ENCODE measurements at places on chromosomes 4 and X.
A peak's percentile ranks its signal among the peaks of the same experiment; 100 is the strongest.

DNA sequence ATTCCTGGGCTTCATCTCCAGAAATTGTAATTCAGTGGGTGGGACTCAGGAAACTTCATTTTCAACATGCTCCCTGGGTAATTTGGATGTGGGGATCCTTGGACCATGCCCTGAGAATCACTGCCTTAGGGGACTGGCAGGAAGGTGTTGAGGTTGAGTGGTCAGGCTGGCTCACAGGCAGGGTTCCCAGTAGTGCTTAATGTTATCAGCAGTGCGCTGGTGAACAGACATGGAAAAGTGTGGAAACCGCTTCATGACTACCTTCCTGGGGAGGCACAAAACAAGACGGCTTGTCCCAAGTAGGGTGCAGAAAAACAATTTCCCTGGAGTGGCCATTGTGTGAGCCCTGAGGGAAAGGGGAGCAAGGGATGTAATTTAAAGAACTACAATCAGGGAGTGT lies 31.4 kb downstream of the SUPT20HL1 start:
- no peak for DNase-seq

DNA sequence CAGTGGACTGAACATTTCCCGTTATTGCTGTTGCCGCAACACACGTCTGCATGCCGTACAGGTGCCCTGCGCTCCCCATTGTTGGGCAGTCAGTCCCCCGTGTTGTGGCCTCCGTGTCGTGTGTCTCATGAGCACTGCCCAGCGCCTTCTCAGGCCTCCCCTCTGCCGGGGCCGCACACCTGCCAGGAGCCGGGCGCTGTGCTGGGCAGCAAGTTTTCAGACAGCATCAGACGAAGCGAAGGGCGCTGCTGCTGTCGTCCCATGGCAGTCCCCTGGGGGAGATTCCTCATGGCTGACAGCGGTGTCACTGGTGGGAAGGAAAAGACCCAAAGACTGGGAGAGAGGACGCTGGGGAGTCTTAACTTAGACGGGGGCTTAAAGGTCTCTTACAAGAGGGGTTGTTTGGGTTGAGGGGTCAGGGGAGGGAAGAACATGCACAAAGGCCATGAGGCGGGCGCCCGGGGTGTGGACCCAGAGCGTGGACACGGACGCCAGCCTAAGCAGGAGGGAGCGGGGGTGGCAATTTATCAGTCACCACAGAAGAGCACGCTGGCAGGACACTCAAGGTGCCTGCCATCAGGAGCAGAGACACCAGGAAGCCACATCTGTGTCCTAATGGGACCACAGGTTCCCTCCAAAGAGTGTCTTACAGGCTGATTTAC lies 47.3 kb downstream of the RGS12 start:
- DNase-seq, result no peak

- no peak for DNase-seq
Observed at GRCh38 chr4:52568351-52568750, 90.8 kb downstream of the USP46 start.

DNA sequence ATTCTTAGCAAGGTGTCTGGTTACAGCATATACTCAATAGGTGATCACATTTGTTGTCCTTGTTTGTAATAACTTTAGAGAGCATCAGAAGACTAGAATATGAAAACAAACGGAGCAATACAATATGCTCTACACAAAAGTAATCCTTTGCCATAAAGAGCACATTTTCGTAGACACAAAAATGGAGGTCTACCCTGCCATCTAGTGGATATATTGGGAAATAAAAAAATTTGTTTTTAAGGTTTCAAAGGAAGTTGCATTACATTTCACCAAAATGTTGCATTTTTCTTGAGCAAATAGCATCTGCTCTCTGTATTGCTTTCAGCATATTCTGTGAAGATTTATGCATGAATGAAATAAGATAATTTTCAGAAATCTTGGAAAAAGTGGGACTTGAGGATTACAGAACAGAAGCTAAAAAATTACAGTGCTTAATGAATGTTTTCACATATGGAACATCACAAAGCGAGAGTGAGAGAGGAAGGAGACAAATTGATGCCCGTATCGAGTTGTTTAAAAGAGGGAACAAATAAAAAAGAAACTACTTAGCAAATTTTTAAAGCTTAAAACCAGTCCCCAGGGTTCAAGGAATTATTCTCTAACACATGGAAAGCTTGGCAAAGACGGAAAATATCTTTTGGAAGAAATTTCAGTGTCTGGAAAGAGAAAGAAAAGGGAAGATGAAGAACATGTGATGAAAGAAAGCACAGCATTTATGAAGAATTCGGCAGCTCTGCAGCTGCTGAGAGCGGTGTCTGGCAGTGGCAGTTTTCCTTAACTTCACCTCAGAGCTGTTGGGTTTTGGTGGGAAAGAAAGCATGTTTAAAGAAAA lies 390.1 kb downstream of the ANKRD50 start:
- no peak for DNase-seq

DNA sequence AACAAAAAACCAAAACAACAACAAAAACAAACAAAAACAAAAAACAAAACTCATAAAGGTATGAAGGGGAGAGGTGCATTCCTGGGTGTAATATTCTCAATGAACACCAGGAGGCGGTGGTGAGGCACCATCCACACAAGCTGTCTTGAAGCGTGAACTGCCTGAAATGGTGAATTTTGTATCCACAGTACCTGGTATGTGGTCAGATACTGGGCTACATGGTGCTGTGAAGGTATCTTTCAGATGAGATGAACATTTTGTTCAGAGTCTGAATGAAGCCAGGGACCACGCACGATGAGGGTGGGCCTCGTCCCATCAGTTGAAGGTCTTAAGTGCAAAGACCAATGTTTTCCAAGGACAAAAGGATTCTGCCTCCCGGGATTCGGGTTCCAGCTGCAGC lies 58.5 kb downstream of the ASMT start:
- DNase-seq, result no peak

DNA sequence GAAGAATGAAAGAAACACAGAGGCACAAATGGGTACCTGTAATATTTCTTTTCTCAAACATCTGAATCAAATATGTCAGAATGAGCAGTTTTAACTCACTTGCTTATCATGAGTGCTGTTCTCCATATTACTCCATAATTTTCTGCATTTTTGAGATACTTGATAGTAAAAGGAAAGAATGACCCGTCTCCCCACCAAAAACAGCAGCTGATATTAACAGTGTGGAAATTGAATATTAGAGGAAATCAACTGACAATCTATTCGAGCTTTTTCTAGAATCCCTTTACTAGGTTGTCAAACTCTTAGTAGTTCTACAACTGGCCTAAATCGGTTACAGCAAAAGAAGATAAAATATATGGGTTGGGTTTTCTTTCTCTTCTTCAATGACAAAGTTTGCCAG lies 49.9 kb upstream of the HELT start:
- no peak for DNase-seq

- no peak for DNase-seq
Observed at GRCh38 chr4:13484749-13485221, 645 bp upstream of the RAB28 start.

GRCh38 chrX:154751203-154751668 lies 359 bp upstream of the GAB3 start:
- DNase-seq, result no peak

- no peak for DNase-seq
Observed at GRCh38 chrX:111352424-111352823, 59.6 kb downstream of the DCX start.

DNA sequence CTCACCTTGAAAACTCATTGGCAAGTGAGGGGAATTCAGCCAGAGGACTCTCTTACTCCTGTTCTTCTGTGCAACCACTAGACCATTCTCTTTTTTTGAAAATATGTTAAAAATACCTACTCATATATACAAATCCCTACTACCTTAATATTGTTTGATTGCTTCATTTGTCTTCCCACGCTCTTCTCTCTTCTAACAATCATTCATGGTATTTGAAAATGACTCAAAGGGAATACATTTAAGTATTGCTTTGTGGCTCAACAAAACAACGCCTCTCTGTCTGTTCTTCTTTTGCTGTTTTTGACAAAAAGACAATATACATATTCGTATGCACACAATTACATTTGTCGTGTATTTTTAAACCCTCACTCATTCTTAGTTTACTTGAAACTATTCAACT lies 589.4 kb downstream of the ANKRD50 start:
- DNase-seq, result no peak

DNA sequence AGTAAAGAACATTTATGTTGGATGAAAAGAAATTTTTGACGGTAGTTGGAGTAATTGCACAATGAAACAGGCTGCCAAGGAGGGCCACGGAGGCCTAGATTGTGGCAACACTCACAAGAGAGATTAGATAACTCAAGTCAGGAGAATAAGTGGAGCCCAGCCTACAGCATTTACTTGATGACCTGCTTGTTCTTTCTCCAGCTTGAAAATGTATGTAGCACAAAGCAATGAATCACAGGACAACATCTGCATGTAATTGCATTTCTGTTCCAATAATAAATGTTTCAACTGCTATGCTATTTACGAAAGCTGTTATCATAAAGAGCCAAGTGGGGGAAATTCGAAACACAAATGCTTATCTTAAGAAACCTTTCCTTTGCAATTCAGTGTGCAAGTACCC lies 221.2 kb upstream of the MID1 start:
- DNase-seq, result no peak

DNA sequence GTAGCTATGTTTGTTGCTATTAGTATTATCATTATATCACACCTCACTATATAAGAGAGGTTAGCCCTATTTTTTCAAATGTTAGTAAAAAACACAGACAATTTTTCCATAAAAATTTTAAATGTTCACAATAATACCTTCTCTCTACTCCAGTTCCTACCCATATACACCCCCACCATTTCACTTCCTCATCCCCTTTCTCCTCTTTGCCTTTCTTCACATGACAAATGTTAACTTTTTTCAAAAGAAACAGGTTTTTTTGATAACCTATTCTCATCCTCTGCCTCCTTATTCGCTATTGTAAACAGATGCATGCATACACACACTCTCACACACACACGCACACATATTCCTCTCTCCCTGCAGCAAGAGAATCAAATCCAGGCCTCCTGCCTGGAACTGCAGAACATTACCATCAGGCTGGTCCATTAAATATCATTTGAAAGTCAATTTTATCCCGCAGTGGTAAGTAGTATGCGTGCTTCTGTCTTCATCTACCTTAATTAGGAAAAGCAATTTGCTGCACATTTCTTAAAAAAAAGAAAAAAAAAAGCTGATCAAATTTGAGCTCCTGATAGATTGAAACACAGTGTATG lies 55.5 kb downstream of the MID1IP1 start:
- no peak for DNase-seq

DNA sequence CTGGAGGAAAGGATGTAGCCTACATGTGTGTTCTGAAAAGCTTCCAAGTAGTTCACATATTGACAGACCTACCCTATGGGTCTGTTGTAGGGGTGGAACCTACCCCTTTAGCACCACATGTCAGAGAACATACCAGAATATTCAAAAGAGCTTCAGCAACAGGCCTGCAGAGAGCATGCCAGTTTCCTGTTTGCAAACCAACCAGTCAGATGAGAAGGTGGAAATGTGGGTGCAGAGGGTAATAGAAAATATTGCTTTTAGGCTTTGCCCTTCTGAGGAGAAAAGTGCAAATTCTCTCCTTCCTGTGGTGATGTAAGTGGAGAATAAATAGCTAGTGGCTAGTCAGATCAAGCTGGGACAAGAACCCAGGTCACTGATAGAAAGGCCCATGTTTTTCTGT lies 16.4 kb downstream of the INTS6L start:
- DNase-seq, result no peak

DNA sequence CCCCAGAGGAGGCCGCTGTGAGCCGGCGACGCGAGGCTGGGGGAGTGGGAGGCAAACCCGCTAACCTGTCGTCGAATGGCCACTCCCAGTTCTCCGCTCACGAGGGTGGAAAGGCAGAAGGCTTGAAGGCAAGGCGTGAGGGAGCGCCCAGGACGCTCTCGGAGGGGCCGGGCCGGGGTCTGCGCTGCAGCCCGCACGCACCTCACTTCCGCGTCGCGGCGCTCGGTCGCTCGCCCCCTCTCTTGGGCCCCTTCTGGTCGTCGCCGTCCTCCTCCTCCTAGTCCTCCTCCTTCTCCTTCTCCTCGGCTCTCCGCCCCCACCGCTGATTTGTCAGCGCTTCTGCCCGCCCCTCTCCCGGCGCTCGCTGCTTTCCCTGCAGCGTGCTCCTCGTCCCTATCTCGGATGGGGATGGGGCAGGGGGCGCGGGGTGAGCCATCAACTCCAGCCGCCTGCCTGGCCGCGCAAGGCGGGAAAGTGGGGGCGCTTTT lies at the start of gene SNCA:
Gene SNCA, minus strand, starts transcription at position 265 of the 488 bp plus-strand sequence. CDS start 1,494 bp downstream, outside the sequence.
- no peak for DNase-seq

DNA sequence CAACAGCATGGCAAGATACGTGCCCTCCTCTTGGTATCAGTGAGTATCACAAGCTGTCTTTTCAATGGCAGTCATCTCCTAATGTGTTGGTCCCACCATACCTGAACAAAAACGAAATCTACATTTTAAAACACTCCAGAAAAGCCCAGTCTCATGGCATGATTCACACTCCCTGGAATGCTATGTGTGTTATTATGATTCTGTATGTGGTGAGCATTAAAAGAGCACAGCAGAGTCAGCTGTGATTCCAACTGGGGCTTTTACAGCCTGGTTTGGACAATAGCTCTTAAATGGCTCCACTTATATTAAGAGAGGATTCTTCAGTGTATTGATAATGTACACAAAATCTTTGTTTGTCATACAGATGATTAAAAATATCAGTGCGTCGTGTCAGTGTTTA lies 274.1 kb upstream of the GK2 start:
- DNase-seq, result no peak

GRCh38 chrX:46268412-46268811 lies 276.8 kb downstream of the ZNF674 start:
- DNase-seq, result no peak

GRCh38 chrX:149472625-149473024 lies 32.5 kb downstream of the IDS start:
- DNase-seq, result no peak

- no peak for DNase-seq
Observed at GRCh38 chr4:13829457-13829856, 201.9 kb upstream of the BOD1L1 start.

GRCh38 chrX:65034668-65035445 lies 58.6 kb upstream of the ZC4H2 start:
- DNase-seq, result peak; percentile 53

DNA sequence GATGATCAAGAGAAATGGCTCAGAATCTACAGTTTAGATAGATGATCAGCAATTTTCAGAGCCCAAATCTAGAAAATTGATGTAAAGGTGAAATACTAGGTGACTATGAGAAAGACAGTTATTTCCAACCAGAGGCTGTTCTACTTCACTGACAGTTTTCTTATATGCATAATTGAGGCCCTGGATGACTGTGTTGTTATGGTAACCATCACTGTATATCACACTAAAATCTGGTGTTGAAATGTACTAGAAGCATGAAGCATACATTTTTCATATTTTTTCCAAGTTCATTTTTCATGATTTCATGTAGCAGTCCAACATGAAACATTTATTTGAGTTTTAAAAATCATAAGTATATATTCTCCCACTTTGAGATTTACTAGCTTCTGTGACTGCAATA lies 87.4 kb downstream of the ATXN3L start:
- DNase-seq, result no peak

GRCh38 chr4:38078590-38079421 lies 118.6 kb downstream of the PTTG2 start:
- no peak for DNase-seq

GRCh38 chr4:87497159-87497558 lies 32.0 kb downstream of the SPARCL1 start:
- DNase-seq, result no peak
